Naive B cell (primary cell): ENCODE measurements at places on chromosomes 7 and 10. TPM values are rescaled to one million over a fixed set of nuclear protein-coding genes. Genes with fewer than 3 reads are reported as not detected.

- no peaks in the 10 kb centered on the region for H3K27me3 ChIP-seq
- no peak for DNase-seq
- no peak overlapping the region for H3K27ac ChIP-seq
- H3K4me3 ChIP-seq: no peak overlapping the region
Observed at GRCh38 chr7:791519-791918, 40.8 kb upstream of the SUN1 start.

DNA sequence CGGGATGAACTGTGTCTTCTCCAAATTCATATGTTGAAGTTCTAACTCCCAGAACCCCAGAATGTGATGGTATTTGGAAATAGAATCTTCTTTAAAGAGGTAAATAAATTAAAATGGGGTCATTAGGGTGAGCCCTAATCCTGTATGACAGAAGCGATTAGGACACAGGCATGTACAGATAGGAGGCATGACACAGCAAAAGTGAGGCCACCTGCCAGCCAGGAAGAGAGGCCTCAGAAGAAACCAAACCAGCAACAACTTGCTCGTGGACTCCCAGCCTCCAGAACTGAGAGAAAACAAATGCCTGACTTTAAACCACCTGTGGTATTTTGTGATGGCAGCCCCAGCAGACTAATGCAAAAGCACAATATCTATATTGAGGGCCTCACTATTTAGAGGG is 214.3 kb downstream of the NEBL start:
- no peaks in the 10 kb centered on the region for H3K36me3 ChIP-seq
- no peak for DNase-seq
- no peak overlapping the region for H3K27ac ChIP-seq
- no peaks in the 10 kb centered on the region for H3K4me1 ChIP-seq

The CCDC136 gene
- not detected for polyA plus RNA-seq

The CH25H gene
- not detected for polyA plus RNA-seq

The CTTNBP2 gene
- not detected for polyA plus RNA-seq
